ENCODE measurements at places on chromosomes 5 and 9.

DNA sequence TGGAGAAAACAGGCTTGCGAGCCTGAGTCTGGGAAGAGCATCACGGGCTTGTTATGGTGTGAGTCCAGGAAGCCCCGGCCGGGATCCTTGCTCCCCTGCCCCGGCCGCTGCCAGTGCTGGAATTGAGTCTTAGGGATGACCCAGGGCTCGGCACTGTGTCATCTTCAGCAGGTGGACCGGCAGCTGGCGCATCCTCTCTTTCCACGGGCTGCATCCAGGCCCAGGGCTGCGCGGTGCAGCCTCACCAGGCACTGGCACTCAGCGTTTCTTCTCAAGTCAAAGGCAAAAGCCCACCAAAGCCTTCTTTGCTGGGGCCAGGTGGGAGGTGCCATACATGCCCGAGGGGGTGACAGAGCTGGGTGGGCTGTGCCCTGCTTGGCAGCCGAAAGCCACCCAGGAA, 46.6 kb downstream of the COL5A1 start:
- no peak for DNase-seq

- DNase-seq = no peak
These were observed 517.9 kb downstream of the MTRR start for GRCh38 chr5:8386719-8387288.

GRCh38 chr5:91103353-91104061, 279.6 kb downstream of the ARRDC3 start:
- no peak for DNase-seq

GRCh38 chr5:33938507-33938796, 2.3 kb downstream of the RXFP3 start:
- no peak for DNase-seq

- no peak for DNase-seq
These were observed 76.3 kb downstream of the MUSK start for GRCh38 chr9:110744715-110745384.

- no peak for DNase-seq
These were observed 161.1 kb upstream of the PANK3 start for GRCh38 chr5:168740092-168740800.

DNA sequence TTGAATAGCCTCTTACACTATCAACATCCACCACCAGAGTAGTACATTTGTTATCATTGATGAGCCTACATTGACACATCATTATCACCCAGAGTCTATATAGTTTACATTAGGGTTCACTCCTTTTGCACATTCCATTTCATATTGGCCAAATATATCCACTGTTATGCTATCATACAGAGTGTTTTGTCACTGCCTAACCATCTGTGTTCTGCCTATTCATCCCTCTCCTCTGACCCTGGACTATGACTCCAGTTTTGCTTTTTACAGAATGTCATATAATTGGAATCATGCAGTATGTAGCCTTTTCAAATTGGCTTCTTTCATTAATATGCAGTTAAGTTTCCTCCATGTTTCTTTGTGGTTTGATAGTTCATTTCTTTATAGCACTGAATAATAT, 904.7 kb downstream of the TLE1 start:
- DNase-seq = no peak

DNA sequence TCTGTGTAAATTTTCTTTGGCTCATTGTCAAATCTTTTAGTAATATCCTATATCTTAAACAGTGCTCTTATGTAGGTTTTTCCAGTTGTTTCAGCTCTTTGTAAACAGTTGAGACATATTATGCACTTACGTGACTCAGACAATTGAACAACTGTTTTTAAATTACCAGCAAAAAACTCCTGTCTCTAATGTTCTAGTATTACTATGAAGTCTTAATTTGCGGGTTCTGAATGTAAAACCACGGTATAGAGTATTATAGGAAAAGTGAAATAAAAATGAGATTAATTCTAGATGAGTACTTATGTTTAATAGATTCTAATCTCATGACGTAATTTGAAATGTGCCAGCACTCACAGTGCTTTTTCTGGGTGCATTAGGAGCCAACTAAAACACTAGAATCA, 136.0 kb downstream of the GDNF start:
- no peak for DNase-seq

GRCh38 chr5:177066224-177066623, 20.5 kb upstream of the FGFR4 start:
- DNase-seq = no peak

DNA sequence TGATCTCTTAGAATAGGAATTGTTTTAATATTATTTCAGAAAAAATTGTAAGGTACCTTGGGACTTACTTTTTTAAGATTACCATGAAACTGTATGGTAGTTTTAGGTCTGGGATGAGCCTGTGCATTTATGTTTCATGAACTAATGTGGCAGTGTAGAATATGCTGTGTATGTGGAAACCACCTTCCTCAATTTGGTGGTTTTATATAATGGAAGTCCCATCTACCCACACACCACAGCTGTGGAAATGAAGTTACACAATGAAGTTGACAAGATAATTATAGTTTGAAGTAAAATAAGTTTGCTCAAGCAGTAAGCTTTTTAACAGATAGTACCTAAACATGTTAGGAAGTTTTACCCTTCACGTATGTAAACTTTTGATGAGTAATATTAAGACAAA, 24.4 kb downstream of the WDR36 start:
- DNase-seq = no peak

- no peak for DNase-seq
These were observed 64.7 kb downstream of the BRINP1 start for GRCh38 chr9:119304555-119304954.

- DNase-seq = no peak
These were observed 7.8 kb downstream of the NOTCH1 start for GRCh38 chr9:136537896-136538598.

- no peak for DNase-seq
These were observed 218.8 kb downstream of the PDE4D start for GRCh38 chr5:59674763-59675162.

GRCh38 chr5:158848634-158849033, 251.1 kb downstream of the EBF1 start:
- no peak for DNase-seq

DNA sequence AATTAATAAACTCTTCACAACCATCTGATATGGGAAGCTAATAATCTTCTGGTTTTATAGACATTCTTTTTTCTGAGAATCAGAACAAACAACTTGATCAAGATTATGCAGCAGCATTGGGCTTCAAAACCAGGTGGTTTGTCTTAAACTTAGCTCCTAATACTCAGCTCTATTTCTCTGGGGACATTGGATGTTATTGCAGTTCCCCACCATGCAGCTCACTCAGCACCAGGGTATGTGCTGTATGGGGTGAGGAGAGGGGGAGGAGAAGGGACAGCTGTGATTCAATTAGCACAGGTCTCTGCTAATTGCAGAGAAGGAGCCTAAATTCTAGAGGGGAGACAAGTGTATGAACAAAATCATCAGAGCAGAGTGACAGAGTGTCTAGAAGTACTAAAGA, 210.7 kb upstream of the TNC start:
- DNase-seq = no peak

DNA sequence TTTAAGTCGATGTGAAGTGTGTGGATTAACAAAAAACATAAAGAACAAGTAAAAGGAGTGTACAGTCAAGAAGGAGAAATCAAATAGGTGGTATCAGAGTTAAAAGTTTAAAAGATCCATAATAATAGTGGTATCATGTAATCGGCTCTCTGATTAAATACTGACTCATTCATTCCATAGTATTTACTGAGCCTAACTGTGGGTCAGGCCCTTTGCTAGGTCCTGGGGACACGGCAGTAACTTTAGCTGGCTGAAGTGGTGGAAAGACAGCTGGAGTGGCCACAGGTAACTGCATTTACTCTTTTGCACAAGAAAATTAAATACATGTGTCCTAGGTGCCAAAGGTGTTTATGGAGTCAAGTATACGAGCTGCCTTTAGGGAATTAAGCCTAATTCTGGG, 124.0 kb downstream of the GNAQ start:
- no peak for DNase-seq

DNA sequence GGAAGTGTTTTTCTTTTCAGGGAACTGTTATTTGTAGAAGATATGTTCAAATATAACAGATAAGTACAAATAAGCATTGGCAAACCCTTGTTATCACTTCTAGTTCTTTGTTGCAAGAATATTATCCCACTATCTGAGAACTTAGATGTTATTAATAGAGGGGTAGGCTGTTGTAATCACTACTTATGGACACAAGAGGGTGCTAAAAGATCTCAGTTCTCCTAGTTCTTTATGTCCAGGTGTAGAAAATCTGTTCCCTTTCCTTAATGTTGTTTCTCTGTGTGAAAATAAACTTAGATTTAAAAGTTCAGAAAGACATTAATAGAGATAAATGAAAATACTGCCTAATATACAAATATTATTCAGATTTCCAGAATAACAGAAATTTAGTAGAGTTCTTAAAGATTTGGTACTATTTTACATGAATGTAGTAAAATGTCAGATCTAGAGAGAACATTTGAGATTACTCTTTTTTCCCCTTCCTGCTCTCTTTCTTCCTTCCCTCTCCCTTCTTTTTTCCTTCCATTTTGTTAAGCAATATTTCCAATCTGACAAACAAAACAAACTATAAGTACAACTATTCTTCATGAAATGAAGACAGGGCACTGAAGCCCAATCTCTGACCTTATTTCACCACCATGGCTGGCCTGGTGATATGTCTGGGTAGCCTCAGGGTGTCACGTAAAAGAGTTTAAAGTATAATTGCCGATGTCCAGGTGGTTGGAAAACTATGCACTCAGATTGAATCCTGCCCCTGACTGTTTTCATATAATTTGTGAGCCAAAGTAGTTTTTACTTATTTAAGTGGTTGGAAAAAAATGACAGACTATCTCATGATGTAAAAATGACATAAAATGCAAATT, 43.6 kb upstream of the C5orf46 start:
- DNase-seq = no peak

DNA sequence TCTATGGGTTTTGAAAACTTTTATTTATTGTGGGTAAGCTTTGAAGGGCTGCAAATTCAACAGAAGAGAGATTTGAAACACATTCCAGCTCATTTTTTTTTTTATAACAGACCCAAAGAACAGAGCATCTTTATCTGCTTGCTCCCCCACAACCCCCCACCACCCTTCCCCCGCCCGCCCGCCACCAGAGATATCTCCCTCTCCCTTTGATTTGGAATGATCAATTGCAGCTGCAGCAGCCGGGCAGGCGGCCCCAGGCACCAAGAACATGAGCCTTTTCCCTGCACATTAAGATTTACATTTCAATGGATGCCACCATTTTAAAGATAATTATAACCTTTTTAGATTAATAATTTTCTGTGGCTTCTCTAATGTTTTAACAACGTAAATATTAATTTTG, 510.9 kb downstream of the ZNF608 start:
- DNase-seq = no peak

- DNase-seq = no peak
These were observed 173.5 kb downstream of the ZNF608 start for GRCh38 chr5:124572971-124573370.

DNA sequence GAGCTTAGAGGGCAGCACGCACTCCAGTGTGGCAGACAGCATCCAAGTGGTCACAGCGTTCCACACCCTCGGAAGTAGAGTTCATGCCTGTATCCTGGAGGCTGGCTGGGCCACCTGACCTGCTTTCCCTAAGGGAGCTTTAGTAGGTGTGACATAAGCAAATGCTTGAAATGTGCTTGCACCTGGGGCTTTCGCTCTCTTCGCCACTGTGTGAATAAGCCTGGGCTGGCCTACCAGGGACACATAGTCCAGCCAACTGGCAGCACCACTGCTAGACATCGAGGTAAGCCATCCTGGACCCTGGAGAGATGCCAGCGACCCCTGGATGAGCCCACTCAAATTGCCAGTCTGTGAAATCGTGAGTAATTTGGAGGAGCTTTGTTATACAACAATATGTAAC, 24.9 kb upstream of the IRX4 start:
- DNase-seq = no peak

DNA sequence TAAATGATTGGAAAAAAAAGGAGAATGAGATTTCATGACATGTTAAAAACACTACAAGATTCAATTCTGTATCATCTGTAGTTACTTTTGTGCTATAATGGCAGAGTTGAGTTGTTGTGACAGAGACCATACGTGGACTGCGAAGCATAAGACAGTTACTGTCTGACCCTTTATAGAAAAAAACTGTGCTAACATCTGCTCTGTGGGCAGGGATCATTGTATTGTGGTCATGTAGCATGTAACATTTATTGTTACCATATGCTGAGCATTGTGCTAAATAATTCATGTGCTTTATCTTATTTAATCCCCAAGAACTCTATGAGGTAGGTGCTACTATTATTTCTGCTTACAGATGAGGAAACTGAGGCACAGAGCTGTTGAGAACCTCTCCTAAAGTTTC, 147.3 kb upstream of the HMHB1 start:
- DNase-seq = no peak

GRCh38 chr9:90767523-90768100, 34.0 kb upstream of the SYK start:
- no peak for DNase-seq

DNA sequence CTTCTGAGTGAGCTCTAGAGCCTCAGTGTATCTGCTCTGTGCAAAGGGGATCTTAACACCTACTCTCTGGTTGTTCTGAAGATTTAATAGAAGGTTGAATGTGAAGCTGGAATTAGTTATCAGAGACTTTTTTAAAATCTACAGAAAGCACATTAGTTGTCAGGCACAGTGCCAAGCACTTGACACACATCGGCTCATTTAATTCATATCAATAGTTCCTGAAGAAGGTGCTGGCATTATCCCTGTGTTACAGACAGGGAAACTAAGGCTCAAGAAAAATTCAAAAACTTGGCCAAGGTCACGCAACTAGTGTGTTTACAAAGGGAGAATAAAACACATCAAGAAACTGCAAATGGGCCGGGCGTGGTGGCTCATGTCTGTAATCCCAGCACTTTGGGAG, 80.2 kb downstream of the FGF18 start:
- DNase-seq = no peak

GRCh38 chr5:76351577-76351976, 51.5 kb upstream of the IQGAP2 start:
- no peak for DNase-seq

Measured in CD4-positive, alpha-beta T cell treated with Interleukin-6 for 4 hours (primary cell).